Fibroblast of skin of right biceps (primary cell): ENCODE measurements at places on chromosomes 2 and 18.

GRCh38 chr18:22346401-22346952, 71.2 kb downstream of the CTAGE1 start:
- peak; percentile 82 for DNase-seq

DNA sequence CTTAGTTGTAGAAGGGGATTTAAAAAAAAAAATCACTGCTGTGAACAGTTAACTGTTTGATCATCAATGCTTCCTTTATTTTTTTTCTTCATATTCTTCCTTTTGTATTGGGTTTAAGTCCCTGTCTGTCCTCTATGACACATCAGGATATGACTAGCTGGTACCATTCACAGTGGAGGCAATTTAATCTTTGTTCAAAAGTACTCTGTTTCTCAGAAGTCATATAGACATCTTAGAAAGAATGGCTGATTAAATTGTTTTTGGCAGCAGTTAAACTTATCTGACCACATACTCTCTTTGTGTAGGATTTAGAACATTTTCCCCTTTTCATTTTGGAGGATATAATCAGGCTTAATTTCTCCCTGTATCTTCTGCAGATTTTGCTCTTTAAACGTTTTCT, 807.8 kb upstream of the CDH2 start:
- peak; percentile 43 for DNase-seq

GRCh38 chr2:99816908-99817307, 325.5 kb downstream of the AFF3 start:
- no peak for DNase-seq

DNA sequence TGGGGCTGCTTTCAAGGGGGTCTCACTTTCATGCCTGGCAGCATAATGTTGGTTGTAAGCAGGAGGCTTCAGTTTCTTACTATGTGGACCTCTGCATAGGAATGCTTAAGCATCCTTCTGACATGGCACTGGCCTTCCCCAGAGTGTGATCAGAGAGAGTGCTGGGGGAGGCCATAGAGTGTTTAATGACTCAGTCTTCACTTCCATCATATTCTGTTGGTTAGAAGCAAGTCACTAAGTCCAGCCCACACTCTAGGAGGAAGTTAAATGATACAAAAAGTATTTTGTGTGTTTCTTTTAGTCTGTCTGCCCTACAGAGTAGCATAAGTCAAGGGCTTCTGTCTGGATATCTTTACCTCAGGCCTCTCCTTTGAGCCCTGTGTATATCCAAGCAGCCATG, 64.9 kb downstream of the GALNT1 start:
- DNase-seq: no peak

GRCh38 chr2:204743393-204743960, 198.2 kb downstream of the PARD3B start:
- DNase-seq: peak; percentile 27

- peak; percentile 39 for DNase-seq
Observed at GRCh38 chr2:143808166-143808565, 678.9 kb downstream of the ARHGAP15 start.

DNA sequence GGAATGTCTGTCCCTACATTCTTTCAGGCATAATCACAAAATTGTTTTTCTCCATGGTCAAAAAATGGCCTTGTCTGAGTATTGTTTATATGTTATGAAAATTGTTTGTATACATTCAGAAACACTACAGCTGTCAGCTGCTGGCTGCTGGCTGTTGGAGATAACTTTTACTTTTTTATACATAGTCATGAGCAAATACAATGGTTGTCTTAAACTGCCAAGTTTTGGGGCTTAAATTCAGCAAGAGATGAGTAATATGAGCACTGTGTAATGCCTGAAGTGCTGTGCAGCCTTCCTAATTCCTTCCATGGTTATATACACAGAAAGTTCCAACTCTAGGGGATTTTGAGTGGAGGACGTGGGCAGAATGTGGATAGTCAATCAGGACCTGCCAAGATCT, 168.9 kb upstream of the RMP24 start:
- no peak for DNase-seq

GRCh38 chr18:8847066-8847755, 141.9 kb downstream of the MTCL1 start:
- DNase-seq: peak; percentile 67

DNA sequence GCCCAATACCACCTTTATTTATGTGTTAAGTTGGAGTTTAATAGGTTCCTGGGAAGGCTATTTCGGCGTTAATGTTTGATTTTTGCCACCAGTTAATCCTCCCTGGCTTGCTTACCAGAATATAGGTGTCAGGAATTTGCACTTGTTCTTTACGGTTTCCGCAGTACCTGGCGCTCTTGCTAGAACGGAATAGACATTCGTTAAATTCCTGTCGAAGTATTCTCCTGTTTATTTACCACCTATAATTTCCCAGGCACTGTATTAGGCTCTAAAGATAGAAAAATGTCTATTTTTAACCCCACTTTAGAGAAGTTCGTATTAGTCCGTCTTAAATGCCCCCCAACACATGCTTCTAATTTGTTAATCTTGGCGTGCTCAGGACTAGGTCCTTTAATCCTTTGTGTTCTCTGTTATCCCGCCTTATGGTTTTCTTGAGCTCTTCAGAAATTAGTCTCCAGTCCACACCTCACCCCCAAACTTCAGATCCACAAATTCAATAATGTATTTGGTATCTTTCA, 575 bp downstream of the CCDC150 start:
- no peak for DNase-seq

- no peak for DNase-seq
Observed at GRCh38 chr2:72914206-72914559, 3.1 kb upstream of the EMX1 start.

DNA sequence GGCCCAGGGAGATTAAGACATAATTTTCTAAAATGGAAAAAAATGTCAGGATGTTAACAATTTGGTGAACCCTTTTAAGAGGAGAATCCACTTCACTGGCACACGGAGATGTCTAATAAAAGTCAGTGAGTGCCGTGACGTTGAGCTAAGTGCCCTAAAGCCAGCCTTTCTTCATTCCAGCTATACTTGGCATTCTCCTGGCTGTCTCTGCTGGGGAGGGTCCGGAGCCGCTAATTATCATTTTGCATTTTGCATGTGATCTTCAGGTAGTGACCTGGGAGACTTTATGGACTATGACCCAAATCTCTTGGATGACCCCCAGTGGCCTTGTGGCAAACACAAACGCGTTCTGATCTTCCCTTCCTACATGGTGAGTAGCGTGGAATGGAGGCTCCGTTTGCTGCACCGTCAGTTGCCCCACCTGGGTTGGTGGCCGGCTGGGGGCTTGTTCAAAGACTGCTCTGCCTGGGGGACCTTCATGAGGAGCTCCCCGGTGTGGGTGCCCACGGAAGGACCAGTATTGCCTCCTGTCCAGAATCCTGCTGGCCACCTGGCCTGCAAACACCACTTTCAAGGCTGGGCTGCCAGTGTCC, 101.7 kb downstream of the CABLES1 start:
- no peak for DNase-seq

DNA sequence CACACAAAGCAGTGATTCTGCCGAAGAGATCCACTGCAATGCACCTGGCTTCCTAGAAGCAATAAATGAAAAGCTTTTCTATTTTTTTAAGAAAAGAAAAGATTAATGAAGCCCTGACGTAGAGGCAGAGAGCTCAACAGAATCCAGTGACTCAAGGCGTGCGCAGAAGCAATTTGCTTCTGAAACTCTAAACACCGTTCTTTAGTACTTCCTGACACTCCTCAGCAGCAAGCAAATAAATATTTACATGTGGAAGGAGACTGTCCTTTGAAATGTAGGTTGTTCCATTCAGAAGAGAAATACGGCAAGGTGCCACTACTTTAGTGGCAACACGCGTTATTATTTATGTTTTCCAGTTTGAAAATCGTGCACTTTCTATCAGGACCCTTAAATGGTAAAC, 126.2 kb upstream of the ZNF516 start:
- no peak for DNase-seq

DNA sequence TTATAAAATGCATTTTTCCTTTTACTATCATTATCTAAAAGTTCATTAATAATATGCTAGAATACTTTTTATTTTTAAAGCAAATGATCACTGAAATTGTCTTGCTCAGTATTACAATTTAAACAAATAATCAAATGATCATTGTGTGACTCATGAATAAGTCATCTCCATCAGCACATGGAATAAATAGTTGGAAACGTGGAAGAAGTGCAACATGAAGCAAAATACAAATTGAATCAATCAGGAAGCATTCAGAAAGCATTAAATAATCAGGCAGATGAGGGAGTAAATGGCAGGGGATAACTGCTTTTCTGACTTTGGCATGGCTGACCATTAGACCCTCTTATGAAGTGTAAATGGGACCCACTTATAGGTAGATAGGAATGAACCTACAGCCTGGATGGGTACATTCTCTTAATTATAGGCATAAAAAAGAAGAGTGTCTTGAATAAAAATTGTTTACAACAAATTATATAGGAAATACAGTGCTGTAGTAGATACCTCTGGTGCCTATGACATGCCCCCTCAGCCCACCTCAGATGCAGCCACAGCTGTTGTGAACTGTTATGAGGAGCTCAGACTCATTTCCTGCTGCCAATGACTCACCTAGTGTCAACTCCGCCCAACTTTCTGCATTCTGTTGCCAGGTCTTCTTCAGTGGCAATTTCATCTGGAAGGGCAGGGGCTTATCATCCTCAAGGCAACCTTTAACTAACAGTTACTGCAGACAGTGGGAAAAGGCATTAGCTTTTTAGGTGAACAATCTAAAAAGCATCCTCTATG, 936.0 kb downstream of the TRIB2 start:
- DNase-seq: peak; percentile 80

GRCh38 chr2:223936862-223937326, 8.2 kb downstream of the WDFY1 start:
- DNase-seq: peak; percentile 34

- peak; percentile 79 for DNase-seq
Observed at GRCh38 chr2:159614534-159615366, 1.6 kb downstream of the BAZ2B start.

- no peak for DNase-seq
Observed at GRCh38 chr2:56918790-56919189, 735.0 kb downstream of the CCDC85A start.

DNA sequence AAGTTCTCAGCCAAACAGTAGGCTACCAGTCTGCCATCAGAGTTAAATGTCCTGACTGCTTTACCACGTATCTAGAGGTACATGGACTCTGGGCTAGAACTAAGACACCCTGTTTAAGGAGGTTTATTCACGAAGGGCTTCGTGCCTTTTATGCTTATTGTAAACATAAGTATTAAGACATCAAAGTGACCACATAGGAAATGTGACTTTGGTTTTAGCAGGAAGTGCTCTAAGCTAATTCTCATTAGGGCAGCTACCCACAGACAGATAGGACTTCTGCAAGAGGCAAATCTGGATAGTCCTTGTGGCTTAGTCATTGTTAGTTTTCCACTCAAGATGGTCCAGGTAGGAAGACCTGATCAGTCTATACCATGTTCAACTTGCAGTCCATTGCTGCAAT, 233.3 kb upstream of the MGAT5 start:
- DNase-seq: no peak

- no peak for DNase-seq
Observed at GRCh38 chr2:218393750-218394290, 5.8 kb upstream of the CTDSP1 start.

DNA sequence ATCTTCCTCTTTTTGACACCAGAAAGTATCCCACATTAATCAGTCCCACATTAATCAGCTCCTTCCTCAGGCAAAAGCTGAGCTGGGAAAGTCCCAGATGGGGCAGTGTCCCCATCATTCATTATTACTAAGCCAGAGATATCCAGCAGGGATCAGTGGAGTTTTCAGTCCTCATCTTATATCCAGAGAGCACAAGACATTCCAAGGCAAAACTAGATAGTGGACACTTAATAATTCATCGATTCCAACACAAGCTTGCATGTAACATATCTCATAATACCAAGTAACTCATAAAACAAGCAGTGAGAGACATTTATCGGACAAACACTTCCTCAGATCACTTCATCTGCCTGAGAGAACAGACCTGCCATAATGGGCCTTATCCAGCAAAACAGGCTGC, 53.1 kb downstream of the MCFD2 start:
- DNase-seq: no peak

DNA sequence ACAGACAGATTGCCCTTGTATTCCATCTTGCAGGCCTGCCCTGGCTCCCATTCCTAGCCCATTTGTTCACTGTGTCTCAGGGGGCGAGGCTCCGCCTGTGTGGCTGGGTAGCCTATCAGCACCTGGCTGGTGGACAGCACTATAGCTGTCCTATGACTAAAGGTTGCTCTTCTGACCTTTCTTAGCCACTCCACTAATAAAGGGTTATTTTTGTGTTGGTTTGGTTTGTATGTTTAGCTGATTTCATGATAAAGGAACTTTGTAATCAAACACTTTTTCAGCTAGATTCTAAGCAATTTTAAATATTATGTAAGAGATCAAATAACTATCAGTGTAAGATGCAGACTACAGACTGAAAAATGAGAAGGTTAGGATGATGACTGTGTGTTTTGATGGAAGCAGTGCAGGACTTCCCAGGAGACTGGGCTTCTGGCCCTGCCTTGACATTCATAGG, 72.2 kb downstream of the CRIM1 start:
- DNase-seq: peak; percentile 46

DNA sequence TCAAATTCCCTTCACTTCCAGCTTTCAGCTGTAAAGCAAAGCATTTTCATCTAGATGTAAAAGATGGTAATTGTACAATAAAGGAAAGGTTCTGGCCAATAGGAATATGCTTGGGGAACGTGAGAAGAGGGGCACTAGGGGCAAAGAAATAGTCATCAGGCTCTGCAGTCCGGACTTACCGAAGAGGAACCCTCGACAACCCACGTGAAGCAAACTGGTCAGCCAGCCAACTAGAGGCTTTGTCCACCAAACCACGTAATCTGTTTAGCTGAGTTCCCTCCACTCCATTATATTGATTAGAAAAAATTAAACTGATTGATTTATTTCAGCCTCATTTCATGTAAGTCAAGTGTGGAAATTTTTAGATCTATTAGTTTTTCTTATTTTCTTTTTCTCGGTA, 300.4 kb upstream of the FANCL start:
- no peak for DNase-seq

DNA sequence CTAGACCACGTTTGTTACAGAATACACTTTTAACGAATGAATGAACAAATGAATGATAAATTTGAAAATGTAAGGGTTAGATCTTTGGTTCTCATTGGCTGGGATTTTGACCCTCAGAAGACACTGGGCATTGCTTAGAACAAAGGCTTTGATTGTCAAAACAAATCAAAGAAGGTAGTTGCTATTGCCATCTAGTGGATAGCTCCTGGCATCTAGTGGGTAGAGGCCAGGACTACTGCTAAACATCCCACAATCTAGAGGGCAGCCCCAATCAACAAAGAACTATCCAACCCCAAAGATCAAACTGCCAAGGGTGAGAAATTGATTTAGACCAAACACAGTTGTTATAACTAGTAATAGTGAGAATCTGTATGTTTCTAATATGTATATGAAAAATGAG, 552.3 kb downstream of the KCNJ3 start:
- no peak for DNase-seq

GRCh38 chr2:74778381-74779264, 55.3 kb upstream of the HK2 start:
- peak; percentile 43 for DNase-seq

- peak; percentile 32 for DNase-seq
Observed at GRCh38 chr2:7497178-7497577, 580.0 kb downstream of the RNF144A start.
